ENCODE measurements at places on chromosomes 4 and X. TPM values are rescaled to one million over a fixed set of nuclear protein-coding genes. Genes with fewer than 3 reads are reported as not detected.

DNA sequence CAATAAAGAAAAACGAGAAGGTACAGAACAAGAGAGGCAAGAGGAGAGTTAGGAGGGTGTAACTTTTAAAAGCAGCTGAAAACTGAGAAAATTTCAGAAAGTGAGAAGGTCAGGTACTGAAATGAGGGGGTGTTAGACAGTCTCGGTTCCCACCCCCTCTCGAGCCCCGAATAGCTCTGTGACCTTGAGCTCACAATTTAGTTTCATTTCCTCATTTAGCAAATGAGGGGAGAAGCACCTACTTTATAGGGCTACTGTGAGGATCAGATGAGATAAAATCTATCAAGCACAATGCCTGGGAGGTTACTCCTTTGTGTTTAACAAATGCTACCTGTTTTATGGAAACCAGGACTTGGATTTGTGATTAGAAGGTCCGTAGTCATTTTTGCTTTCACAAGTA, 4.9 kb downstream of the UGT8 start:
- DNase-seq: no peak

GRCh38 chrX:107123750-107124149, 5.1 kb upstream of the RBM41 start:
- DNase-seq: no peak

The ETDB gene
- total RNA-seq: not detected

- DNase-seq: peak; percentile 50
These were observed 348.5 kb downstream of the MID1IP1 start for GRCh38 chrX:39149761-39150160.

DNA sequence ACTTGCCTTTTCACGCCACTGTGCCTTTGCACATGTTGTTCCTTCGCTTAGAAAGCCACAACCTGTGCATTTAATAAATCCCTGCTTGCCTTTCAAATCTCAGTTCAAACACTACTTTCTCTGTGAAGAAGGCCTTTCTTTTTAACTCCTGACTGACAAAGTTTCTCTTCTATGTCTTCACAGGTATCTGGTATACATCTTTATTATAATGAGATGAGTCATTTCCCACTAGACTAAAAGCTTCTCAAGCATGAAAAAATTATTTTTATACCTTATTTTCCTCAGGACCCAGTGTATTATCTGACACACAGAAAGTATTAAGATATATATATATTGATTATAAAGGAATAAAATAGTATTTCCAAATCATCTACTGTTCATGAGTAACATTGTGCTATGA, 189.9 kb downstream of the TBCK start:
- no peak for DNase-seq

DNA sequence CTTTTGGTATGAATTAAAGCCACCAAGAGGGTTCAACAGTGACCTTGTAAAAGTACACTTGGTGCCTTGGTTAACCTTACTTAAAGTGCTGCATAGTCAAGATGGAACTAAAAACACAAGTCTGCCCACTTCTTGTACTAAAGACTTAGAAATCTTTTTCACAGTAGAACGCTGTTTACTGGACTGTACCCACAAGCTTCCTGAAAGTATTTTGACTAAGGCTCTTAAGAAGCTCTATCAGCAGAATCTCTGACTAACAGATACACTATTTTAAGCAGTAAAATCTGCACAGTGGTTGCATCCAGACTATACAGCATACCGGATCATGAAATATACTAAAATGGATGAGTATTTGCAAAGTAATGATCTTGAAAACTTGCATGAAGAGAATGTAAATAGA, 7.2 kb downstream of the RAB28 start:
- no peak for DNase-seq

GRCh38 chr4:86818211-86818610, 31.0 kb downstream of the SLC10A6 start:
- DNase-seq: no peak

The RPL10 gene
- total RNA-seq: 9,172 TPM
